Panc1 (cell line): ENCODE measurements at places on chromosomes 4 and X.

DNA sequence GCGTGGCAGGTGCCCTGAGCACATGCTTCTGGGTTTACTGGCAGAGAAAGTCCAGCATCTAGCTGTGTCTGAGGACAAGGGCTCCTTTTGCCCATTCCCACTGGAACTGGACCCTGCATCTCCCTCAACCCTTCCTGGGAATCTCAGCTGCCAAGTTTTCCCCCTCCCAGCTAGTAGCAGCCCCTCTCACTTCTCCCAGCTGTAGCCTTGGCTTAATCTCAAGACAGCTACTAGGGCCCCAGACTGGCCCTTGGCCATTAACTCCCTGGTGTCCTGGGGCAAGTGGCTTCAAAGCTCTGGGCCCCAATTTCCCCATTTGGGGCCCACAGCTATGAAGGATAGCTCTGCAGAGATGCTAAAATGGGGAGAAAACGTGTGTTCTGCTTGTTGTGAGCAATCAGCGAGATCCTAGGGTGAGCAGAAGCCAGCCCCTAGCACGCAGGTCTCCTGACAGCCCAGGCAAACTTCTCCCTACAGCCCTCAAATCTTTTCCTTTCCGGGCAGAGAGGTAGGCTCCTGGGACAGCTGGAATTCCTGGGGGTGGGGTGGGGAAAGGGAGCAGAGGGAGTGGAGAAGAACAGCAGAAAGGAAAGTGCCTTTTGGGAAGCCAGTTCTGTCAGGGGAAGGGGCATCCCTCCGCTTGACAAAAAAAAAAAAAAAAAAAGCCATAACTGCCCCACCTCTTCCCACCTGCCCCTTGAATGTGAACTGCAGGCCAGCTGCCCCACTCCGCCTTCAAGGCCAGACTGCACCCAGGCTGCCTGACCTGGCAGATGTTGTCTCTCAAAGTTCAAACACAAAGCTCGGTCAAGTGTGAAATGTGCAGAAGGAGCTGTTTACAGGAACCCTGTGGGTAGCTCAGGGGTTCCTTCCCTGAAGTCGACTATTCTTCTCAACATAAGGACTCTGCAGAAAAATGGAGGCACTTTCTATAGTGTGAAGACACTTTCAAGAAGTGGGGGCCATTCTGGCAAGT, 16.6 kb downstream of the FGD1 start:
- H3K27ac ChIP-seq: no peak overlapping the region
- H3K4me1 ChIP-seq: peaks cover 19% of the 10 kb centered on the region
- H3K36me3 ChIP-seq: no peaks in the 10 kb centered on the region
- H3K4me3 ChIP-seq: no peak overlapping the region
- no peaks in the 10 kb centered on the region for H3K27me3 ChIP-seq
- DNase-seq: no peak

- no peak overlapping the region for H3K27ac ChIP-seq
- no peaks in the 10 kb centered on the region for H3K36me3 ChIP-seq
- no peaks in the 10 kb centered on the region for H3K4me1 ChIP-seq
- DNase-seq: peak; percentile 18
- H3K27me3 ChIP-seq: no peaks in the 10 kb centered on the region
Observed at GRCh38 chrX:41180194-41180908, 95.1 kb downstream of the USP9X start.

GRCh38 chr4:2857349-2857927, 13.8 kb downstream of the ADD1 start:
- H3K4me3 ChIP-seq: no peak overlapping the region
- H3K27ac ChIP-seq: no peak overlapping the region
- no peak for DNase-seq
- no peaks in the 10 kb centered on the region for H3K27me3 ChIP-seq
- H3K4me1 ChIP-seq: peaks cover 32% of the 10 kb centered on the region

DNA sequence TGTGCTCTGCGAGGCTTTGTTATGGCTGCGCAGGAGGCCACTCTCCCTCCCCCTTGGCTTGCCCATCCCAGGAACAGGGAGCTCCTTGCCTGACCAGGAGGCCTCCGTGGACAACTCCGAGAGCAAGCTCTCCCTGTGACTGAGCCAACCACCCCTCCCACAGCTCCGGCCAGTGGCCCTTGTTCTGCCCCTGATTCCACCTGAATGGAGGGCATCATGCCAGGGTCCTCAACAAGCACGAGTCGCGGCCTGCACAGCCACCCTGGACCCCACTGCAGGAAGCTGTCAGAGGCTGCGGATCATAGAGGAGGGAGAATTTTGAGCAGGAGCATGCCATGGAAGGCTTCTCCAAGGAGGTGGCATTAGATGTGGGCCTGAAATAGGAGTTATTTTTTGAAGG, 44.8 kb upstream of the GRPEL1 start:
- no peak overlapping the region for H3K4me3 ChIP-seq
- DNase-seq: no peak
- H3K36me3 ChIP-seq: no peaks in the 10 kb centered on the region
- no peak overlapping the region for H3K27ac ChIP-seq

DNA sequence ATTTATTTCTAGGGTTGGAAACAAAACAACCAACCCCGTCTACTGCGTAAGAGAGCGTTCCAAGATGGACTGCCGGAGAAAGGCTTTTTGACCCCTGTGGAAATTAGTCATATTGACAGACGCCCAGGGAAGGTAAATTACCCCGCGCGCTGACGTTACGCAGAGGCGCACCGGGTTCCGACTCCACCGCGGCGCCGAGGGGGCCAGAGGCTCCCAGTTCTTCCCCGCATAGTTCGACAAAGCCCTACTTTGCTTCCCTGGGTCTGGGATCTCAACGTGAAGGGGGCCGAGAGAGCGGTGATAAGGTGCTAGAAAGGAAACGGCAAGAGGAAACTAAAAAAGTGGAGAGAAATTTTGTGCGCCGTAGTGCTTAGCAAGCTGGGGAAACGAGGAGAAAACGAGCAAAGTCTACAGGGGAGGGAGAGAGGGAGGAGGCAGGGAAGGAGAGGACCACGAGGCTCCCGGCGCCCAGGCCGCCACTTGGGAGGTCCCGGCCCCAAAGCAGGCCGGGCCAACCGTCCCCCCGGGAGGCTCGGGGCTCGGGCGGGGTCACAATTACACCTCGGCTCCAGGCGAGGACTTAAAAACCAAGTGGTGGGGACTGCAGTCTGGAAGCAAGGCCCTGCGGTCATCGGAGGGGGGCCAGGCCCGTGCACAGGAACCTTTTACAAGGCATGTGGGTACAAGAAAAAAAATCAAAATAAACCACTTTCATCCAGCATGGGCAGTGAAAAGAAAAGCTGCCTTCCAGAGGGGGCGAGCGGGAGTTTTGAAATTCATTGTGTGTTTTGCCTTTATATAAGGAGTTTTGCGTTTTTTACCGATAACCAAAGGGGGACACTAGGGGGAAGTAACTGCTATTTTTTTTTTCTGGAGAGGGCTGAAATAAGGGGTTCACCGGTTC, 13.2 kb downstream of the HAND2 start:
- H3K36me3 ChIP-seq: no peaks in the 10 kb centered on the region
- no peak overlapping the region; the same call in 1 of the 2 replicates for H3K4me3 ChIP-seq
- H3K27ac ChIP-seq: no peak overlapping the region
- DNase-seq: no peak

GRCh38 chr4:139641218-139641617, 24.4 kb upstream of the MGST2 start:
- no peak for DNase-seq
- H3K27me3 ChIP-seq: no peaks in the 10 kb centered on the region
- no peak overlapping the region for H3K27ac ChIP-seq
- no peaks in the 10 kb centered on the region for H3K4me1 ChIP-seq

DNA sequence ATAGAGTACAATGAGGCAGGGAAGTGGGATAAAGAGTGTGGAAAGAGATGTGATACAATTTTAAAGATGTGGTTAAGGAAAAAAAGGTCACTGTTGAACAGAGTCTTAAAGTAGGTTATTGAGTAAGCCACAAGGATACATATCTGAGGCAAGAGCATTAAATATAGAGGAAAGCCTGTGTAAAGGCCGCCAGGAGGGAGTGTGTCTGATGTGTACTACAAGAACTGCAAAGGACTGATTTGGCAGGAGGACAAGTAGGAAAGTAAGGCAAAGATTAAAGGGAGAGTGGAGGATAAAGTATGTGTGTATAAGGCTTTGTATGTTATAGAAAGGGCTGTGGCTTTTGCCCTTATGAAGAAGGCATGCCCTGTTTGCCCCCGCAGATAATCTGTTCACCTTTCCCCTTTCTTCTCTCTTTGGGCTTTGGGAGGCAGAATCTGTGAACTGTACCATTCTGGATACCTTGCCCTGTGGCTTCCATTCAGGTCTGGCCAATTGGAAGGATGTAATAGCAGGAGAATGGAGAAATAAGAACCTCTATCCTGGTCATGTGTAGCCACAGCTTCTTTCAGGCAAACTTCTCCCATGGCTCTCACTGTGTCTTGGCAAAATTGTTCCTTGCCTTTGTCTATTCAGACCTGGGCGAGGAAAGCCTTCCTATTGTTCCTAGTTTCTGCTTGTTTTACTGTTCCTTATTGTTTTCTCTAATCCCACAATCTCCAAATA, 68.9 kb upstream of the FAM47B start:
- no peak for DNase-seq
- H3K36me3 ChIP-seq: no peaks in the 10 kb centered on the region
- H3K4me1 ChIP-seq: no peaks in the 10 kb centered on the region
- H3K27me3 ChIP-seq: no peaks in the 10 kb centered on the region
- no peak overlapping the region for H3K27ac ChIP-seq

DNA sequence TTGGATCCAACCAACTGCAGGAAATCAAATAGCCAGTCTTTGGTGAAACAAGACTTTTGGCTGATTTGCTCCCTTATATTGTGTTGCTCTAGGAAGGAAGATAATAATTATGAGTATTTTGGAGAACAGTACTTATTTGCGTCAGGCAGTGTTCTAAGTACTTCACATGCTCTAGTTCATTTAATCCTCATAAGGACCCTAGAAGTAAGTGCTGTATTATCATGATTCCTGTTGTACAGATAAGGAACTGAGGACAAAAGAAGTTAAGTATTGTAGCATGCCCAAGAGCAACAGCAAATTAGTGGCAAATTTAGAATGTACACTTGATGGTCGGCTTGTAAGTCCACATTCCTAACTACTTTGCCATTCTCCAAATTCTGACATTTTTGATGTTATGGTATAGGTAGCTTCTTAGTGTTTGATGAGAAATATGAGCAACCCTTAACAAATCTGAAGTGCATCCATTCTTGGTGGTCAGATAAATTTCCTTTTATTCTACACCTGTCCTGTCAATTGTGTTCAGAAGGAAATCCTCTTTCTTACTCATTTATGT, 72.0 kb downstream of the SPRY1 start:
- peak overlapping the region; percentile 73 for H3K27ac ChIP-seq
- no peaks in the 10 kb centered on the region for H3K4me1 ChIP-seq
- H3K36me3 ChIP-seq: no peaks in the 10 kb centered on the region
- H3K27me3 ChIP-seq: no peaks in the 10 kb centered on the region
- no peak for DNase-seq

DNA sequence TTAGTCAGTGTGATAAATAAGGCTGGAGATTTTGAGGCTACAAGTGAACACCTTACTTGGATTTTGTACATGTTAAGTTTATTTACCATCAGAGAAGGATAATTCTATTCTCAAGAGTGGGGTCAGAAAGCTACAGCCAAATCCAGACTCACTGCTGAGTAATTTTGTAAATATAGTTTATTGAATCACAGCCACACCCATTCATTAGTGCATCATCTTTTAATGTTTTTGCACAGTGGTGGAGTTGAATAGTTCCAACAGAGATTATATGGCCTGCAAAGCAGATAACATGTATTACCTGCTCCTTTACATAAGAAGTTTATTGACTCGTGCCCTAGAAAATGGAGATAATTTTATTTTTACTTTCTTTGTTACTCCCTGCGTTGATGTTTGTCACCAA, 60.4 kb downstream of the PCDH18 start:
- peak; percentile 27 for DNase-seq
- H3K27me3 ChIP-seq: no peaks in the 10 kb centered on the region
- H3K27ac ChIP-seq: no peak overlapping the region; the same call in 1 of the 2 replicates
- no peaks in the 10 kb centered on the region for H3K4me1 ChIP-seq

DNA sequence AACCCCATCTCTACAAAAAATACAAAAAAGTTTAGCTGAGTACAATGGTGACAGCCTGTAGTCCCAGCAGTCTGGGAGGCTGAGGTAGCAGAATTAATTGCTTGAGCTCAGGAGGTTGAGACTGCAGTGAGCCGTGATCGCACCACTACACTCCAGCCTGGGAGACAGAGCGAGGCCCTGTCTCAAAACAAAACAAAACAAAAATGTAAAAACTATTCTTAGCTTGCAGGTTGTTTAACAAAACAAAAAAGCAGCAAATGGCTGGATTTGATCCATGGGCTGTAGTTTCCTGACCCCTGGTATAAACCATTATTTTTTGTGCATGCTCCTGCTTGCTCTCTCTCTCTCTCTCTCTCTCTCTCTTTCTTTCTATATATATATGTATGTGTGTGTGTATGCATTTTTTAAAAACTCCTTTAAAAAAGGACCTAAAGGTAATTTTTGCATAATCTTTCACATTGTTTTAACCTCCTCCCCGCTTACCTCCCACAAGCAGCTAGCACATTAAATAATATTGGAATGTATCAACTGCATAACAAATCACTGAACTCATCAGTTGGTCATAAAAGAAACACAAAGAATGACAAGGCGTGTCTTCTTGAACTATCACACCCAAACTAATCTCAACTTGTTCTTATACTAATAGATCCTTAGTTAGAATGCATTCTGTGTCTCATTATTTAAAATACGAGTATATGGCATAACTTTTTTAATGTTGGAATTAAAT, 4.8 kb downstream of the AREG start:
- no peaks in the 10 kb centered on the region for H3K4me1 ChIP-seq
- H3K4me3 ChIP-seq: no peak overlapping the region
- H3K27ac ChIP-seq: no peak overlapping the region
- H3K36me3 ChIP-seq: peaks cover 3% of the 10 kb centered on the region; the same call in 1 of the 2 replicates

DNA sequence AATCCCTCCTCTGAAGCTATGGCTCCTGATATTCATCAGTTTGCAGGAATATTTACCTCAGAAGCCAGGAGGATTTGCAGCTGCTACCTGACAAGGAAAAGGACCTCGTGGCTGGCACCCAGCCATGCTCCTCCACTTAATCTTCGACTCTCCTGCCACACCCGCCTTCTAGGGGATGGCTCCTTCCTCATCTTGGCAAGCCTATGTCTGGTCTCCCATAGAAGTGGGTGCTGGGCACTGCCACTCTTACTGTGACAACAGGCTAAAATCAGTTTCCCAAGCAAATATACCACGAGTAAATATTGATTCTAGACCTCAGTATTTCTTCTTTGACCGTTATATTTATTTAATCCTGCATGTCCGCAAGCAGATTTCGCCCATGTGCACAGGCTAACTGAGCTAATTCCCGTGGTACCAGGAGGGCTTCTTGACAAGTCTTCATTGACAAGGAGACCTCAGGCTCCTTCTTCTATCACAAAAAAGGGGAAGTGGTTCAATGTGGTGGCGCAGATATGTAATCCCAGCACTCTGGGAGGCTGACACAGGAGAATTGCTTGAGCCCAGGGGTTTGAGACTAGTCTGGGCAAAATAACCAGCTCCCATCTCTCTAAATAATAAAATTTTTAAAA, 52.6 kb upstream of the DCTD start:
- peak overlapping the region; percentile 23; the same call in 1 of the 2 replicates for H3K27ac ChIP-seq
- H3K4me3 ChIP-seq: no peak overlapping the region
- DNase-seq: no peak
- no peaks in the 10 kb centered on the region for H3K4me1 ChIP-seq
- H3K27me3 ChIP-seq: no peaks in the 10 kb centered on the region
- H3K36me3 ChIP-seq: no peaks in the 10 kb centered on the region

- H3K4me1 ChIP-seq: no peaks in the 10 kb centered on the region
- no peak for DNase-seq
- no peak overlapping the region for H3K27ac ChIP-seq
- no peaks in the 10 kb centered on the region for H3K27me3 ChIP-seq
Observed at GRCh38 chr4:38309471-38309870, 349.3 kb downstream of the PTTG2 start.
